Tibial artery (tissue), 4 donors: ENCODE measurements at places on chromosomes 1 and 21.

GRCh38 chr1:68448365-68448764 is 1.4 kb downstream of the RPE65 start:
- DNase-seq, result no peak

DNA sequence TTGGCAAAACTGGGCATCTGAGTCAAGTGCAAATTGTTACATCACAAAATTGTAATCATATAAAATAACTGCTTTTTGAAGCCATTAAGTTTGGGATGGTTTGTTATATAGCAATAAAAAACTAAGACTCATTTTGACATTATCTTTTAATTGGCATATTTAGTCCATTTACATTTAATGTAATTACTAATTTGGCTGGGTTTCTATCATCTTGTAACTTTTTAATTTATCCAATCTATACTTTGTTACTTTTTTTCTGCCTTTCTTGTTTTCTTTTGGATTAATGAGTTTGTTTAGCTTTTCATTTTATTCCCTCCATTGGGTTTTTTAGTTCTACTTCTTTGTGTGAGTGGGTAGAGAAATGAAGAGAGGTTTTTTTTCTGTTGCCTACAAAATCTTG is 76.3 kb downstream of the DRAM2 start:
- no peak for DNase-seq

DNA sequence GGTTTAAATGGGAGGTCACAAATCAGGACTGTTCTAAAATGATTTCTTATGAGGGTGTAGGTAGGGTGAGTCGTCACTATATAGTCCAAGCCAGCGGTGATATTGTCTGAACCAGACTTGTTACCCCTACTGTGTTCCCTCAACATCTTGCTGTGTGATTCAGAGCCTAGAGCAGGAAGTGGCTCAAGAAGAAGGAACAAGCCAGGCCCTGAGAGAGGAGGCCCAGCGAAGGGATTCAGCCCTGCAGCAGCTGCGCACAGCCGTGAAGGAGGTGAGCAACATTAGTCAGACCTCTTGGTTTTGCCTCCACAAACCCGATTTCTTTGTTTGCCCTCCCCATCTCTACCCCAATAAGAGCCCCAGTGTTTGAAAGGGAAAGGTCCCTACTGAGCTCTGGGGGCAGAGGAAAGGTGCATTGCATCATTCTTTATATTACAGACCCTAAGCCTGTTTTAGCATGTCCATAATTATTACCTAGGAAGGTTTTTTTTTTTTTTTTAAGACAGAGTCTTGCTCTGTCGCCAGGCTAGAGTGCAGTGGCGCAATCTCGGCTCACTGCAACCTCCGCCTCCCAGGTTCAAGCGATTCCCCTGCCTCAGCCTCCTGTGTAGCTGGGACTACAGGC is 5.0 kb upstream of the SH3BGRL3 start:
- DNase-seq, result no peak

DNA sequence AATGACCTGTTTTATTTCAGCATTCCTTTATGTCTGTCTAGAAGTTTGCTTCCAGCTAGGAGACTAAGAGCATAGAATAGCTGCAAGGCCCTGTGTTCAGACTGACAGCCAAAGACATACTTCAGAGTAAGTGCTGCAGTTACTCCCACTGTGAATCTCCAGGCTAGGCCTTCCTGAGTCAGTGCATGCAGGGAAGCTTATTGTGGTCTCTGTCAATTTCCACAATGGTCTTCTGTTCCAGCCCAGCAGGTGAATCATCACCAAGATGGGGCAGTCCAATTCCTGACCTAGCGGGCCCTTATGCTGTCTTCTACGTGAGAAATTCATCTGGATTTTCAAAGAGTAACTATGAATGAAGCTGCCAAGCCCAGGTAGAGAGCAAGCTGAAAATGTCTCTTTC is 146.3 kb upstream of the C8B start:
- DNase-seq, result no peak

GRCh38 chr1:37040773-37041172 is 6.5 kb upstream of the GRIK3 start:
- no peak for DNase-seq

DNA sequence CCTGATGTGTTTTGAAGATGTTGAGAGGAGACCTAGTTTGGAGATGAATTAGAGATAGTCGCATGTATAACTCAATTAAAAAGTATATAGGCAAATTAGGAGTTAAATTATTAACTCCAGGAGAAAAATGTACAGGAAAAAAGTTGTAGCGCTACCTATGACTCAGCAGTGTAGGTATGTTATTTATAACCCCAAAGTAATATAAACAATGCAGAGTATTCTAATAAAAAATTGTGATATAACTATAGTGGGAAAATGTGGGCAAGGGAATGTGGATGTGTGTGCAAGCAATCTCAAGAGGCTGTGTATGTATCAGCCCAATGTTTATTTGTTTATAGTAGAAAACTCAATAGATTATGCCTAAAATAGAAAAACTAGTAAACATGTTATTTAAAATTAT is 144.5 kb downstream of the BRINP2 start:
- DNase-seq, result no peak

DNA sequence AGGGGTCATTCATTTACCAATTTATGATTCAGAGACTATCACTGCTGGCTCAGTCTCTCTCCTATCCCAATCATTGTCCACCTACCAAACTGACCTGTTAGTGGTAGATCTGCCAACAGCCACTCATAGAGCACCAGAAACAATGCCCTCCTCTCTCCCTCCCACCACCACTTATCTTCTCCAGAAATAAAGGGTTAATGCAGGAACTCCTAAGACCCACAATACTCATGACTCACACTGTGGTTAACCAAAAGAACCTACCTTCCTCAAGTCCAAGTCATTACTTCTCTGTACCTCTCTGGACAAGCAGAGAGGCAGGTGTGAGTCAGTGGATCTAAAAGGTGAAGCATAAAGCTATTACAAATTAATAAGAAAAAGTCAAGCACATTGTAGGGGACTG is 40.9 kb upstream of the CAMK1G start:
- no peak for DNase-seq

DNA sequence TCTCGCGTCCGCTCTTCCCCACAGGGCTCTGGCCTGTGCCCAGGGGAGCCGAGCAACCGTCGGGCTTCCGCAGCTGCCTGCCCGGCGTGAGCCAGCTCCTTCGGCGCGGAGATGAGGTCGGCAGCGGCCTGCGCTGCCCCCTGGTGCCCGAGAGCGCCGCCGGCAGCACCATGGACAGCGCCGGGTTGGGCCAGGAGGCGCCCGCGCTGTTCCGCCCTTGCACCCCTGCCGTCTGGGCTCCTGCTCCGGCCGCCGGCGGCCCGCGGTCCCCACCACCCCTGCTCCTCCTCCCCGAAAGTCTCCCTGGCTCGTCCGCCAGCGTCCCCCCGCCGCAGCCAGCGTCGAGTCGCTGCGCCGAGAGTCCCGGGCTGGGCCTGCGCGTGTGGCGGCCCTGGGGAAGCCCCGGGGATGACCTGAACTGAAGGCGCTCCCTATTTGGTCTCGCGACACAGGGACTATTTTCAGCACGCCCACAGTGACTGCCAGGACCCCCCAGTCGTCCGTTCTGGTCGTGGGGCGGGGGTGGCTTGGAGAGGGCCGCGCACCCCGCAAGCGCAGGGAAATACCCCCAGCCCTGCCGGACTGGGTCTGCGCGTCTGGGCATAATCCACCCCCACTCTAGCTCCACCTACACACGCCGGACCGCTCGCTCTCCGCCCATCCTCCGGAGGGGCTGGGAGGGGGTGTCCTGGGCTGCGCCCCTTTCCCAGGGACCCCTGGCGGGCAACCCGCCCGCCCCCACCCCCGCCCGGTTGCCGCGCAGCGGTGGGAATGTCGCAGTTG is 1.3 kb downstream of the HES3 start:
- DNase-seq, result peak; percentile 60

- DNase-seq, result no peak
Observed at GRCh38 chr1:71087060-71087459, 6.2 kb upstream of the ZRANB2 start.

GRCh38 chr21:15653710-15654109 is 76.1 kb upstream of the USP25 start:
- no peak for DNase-seq

GRCh38 chr1:31955917-31956736 is 18.0 kb upstream of the PTP4A2 start:
- DNase-seq, result peak; percentile 93

GRCh38 chr1:243407284-243408018 is 151.6 kb downstream of the SDCCAG8 start:
- DNase-seq, result no peak

GRCh38 chr1:116258668-116259419 is 114.2 kb upstream of the ATP1A1 start:
- DNase-seq, result no peak

DNA sequence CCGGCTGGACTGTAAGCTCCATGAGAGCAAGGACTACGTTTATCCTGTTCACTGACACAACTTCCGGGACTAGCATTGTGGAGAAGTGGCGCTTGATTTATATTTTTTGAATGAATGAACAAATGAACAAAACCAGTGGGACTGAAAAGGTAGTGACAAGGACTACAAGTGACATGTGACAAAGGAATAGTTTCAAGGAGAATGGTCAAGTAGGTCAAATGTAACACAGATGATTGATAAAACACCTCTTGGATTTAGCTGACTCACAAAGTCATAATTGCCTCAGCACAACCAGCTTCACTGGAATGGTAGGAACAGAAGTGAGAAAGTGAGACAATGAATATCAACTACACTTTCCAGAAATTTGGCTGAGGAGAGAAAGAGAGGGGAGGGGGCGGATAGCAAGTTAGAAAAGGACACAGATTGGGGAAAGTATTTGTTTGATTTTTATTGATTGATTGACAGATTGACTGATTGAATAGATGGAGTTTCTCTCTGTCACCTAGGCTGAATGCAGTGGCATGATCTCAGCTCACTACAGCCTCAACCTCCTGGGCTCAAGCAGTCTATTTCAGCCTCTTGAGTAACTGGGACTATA is 14.2 kb downstream of the MTF1 start:
- no peak for DNase-seq

DNA sequence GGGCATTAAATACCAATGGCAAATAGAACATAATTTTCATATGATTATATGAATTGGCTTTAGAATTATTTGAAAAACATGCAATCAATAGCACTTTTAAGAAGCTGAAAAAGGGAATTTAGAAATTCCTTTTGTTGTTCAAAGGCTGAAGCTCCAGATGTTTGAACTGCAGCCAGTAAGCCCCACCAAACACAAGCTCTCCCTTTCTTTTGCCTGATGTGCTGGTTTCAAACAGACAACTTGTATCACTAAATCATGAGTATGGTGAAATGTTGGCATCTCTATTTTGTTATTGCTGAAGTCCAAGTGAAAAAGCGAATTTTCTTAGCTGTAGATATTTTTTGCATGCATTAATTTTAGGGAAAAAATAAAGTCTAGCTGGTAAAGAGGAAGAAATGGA is 27.5 kb upstream of the NCAM2 start:
- DNase-seq, result no peak

- no peak for DNase-seq
Observed at GRCh38 chr1:178733972-178734371, 8.9 kb downstream of the RALGPS2 start.

DNA sequence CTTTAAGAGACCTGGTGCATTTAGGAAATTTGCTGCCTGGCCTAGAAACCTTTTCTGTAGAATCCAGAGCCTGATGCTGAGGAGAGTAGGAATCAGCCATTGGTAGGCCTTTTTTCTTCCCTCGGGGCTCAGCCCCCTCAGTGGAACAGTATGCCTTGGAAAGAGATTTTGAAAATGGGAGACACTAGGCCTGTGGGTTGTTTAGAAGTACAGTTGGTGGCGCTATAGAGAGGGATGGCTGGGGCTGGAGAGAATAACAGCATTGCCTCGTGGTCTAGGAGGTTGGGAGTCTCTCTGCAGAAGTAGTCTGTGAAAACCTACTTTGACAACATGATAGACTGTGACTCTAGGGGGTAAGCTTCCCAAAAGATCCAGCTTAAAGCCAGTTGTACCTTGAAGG is 8.2 kb downstream of the KIF2C start:
- DNase-seq, result no peak

DNA sequence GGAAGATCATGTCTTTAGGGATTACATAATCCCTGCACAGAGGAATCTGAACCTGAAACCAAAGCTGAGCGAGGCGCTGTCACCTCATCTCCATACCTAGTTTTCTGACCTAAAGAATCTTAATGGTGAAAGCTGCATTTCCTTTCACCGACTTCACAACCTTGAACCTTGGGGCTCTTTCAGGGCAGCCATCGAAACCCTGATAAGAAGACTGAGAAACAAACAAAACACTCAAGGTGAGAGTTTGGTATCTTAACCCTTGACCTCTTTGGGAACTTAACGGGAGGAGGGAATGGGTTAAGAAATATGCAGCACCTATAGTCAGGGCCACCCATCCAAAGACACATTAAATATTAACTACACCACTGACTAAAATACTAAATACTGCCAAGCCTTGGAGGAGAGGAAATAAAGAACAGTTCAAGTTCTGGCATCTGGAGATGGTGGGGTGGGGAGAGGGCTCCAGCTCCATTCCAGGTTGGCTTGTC is 2.0 kb downstream of the C1orf116 start:
- DNase-seq, result no peak

GRCh38 chr1:30892671-30893073 is 15.9 kb downstream of the SDC3 start:
- no peak for DNase-seq

DNA sequence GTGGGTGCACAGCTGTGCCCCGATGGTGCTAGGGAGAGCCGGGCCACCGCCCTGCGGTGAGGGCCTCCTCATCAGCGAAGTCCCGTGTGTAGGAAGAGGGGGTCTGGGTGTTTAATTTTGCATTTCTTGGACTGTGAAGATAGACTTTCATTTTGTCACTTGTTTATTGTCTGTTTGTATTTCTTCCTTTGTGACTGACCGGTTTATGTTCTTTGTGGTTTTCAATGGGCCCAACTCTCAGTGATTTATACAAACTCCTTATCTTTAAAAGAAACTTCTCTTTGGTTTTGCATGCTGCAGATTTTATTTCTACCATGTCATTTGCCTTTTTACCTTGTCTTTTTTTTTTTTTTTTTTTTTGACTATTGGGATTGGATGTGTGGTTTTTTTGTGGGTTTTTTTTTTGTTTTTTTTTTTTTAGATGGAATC is 65.1 kb downstream of the COL18A1 start:
- no peak for DNase-seq

- no peak for DNase-seq
Observed at GRCh38 chr1:78408192-78408591, 82.6 kb upstream of the PTGFR start.

DNA sequence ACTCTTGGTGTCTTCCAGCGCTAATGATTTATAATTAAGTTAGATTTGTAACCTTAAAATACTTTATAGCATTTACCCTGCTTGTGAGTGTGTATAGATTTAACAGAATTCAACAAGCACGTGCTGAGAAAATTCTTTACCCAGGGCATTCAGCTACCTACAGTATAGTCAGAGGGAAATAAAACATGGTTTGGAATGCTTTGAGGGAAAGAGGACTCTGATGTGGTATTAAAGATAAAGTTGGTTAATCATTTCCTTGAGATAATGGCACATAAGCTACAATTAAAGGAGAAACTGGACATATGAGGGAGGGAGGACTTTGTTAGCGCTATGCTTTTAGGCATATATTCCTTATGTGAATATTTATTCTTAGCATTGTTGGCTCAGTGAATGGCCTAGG is 26.4 kb upstream of the IL12RB2 start:
- no peak for DNase-seq

DNA sequence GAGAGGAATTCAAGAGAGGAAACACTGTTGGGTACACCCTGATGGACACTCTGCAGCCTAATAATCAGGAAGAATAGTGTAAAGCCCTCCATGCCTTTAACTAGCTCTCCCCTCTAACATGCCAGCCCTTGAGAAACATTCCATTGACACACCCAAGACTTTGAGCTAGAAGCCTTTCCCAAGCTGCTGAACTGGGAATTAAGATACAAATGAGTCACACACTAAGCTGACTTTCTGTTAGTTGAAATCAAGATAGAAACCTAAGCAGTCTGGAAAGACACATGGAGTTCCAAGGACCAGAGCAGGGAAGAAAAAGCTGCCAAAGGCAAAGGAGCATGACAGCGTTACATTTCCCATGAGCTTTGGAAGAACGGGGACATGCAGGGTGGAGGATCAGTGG is 380.8 kb downstream of the NPHP4 start:
- DNase-seq, result no peak
